Fibroblast of upper back skin (primary cell): ENCODE measurements at places on chromosomes 3 and 15.

DNA sequence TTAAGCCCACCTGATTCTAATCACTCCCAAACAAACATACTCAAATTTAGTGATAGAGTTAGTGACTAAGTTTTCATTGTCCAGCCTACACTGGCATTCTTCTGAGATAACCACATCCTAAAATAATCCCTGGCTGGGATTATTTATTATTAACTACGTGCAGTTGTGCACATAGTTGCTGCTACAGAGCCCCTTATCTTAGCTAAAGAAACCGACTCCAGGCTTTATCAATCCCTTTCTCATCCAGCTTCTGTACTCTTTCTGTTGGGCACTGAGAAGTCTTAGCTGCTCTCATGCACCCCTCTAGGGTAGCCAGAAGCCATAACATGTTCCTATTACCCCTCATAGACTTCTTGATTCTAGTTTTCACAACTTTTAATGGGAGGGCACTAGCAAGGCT, 208.7 kb downstream of the MBNL1 start:
- no peak for DNase-seq

- no peak for DNase-seq
These were observed 32.0 kb downstream of the SELENOT start for GRCh38 chr3:150635076-150635475.

GRCh38 chr3:156449710-156450574, 105.0 kb downstream of the SSR3 start:
- DNase-seq, result peak; percentile 36

GRCh38 chr3:81953111-81953510, 191.7 kb upstream of the GBE1 start:
- no peak for DNase-seq

DNA sequence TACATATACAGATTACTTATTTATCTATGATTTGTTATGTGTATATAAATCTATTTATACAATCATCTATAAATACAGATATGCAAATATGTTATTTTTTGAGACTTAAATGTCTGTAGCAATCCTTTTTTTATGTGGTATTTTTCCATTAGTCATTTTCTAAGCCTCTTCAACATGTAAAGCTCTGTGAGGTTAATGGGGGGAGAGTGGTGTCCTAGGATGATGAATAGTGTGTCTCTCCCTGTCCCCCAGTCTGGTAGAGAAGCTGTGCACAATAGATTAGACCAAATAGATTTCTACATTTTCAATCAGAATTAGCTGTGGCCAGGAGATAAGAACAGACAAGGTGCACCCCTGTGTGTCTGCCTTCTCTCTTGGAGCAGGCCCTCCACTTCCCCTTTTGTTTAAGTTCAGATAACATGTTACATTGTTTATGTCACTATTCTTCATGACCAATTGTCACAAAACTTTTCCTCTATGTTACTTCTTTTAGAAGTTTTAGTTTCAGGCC, 453.9 kb downstream of the LPP start:
- peak; percentile 26 for DNase-seq

- DNase-seq, result peak; percentile 87
These were observed 73.2 kb downstream of the CHDH start for GRCh38 chr3:53773021-53773436.

DNA sequence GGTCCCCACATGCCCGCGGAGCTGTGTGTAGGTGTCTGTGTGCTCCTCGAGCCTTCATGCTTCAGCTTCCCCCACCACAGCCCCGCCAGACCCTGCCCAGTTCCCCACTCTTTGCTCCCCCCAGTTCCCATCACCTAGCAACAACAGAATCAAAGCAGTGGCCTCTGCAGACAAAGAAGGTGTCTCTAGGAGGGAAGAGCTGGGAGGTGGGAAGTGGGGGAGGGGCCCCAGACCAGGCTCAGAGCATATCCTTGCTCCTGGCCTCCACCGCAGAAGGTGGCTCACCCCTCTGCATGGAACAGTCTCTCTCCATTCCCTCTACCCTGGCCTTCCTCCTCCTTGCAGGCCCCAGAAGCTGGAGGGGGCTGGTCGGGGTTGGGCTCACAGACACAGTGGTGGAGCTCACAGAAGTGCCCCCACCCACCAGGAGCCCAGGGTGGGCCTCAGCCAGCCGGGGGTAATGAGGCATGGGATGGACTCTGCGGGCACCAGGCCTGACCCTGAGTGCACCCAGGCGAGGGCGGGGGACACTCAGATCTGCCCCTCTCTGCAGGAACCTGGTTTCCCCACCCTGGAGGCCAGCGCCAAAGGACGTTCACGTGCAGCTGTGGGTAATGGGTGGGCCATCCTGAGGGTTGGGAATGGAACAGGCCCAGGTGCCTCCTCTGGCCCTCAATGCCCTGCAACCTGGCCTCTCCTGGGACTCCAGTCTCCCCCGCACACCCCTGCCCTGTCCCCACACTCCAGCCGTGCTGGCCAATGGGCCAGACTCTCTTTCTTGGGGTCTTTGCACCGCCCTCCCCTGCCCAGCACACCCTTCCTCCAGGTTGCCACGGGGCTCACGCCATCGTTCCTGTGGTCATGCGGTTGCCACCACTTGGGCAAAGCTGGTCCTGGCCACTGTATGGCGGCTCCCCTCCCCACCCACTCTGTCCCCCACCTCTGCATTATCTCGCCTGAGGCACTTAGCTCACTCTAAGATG, 53.4 kb downstream of the TPRA1 start:
- DNase-seq, result no peak
